ENCODE measurements at places on chromosomes 7 and 10.

DNA sequence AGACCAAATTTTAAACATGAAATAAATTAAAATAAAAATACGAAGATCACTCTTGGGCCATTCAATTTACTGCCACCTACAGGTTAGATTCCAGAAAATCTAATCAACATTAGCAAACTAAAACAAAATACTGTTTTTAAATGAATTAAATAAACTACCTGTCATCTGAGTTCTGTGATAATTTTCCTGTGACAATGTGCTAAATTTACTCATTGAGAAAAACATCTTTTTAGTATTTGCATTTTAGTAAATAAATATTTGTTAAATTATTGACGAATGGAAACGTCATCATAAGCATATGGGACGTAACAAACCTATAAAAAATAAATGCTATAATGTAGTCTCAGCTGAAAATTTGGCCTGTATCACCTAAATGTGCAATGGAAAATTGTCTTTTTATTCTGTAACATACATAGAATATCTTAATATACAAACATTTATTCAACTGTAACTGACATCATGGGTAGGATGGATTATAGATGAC is 72.1 kb downstream of the ITGB8 start:
- H3K4me1 ChIP-seq = no peaks in the 10 kb centered on the region
- no peaks in the 10 kb centered on the region for H3K27me3 ChIP-seq
- H3K4me3 ChIP-seq = no peak overlapping the region
- no peaks in the 10 kb centered on the region for H3K36me3 ChIP-seq
- DNase-seq = no peak

- H3K27me3 ChIP-seq = no peaks in the 10 kb centered on the region
- no peak for DNase-seq
- H3K4me1 ChIP-seq = no peaks in the 10 kb centered on the region
- H3K4me3 ChIP-seq = no peak overlapping the region
- H3K27ac ChIP-seq = no peak overlapping the region
- no peaks in the 10 kb centered on the region for H3K36me3 ChIP-seq
Measured at GRCh38 chr10:33211106-33211878, 123.2 kb downstream of the NRP1 start.

GRCh38 chr10:49585387-49585786 is 24.7 kb upstream of the SLC18A3 start:
- DNase-seq = no peak
- no peak overlapping the region for H3K4me3 ChIP-seq
- H3K4me1 ChIP-seq = no peaks in the 10 kb centered on the region
- H3K36me3 ChIP-seq = no peaks in the 10 kb centered on the region

DNA sequence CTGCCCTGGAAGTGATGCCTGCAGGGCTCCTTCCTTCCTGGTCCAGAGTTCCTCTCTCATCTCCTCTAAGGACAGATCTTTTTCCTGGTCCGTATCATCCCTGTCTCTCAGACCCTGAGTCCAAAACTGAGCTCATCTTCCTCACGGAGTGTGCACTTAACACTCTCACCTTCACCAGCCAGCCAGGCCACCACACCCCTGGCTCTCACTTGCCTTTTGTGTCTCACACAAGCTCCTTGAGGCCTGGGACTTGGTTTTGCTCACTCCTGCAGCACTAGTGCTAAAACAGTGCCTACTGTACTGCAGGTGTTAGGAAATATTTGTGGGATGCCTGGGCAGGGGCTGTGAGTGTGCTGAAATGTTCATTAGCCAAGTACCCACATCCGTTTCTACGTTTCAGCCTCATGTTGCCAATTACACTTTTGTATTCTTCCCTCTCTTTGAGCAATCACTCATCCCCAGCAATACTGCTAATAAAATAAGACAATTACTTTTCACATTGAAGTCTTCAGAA is 21.4 kb upstream of the PARP12 start:
- H3K36me3 ChIP-seq = no peaks in the 10 kb centered on the region
- no peaks in the 10 kb centered on the region for H3K27me3 ChIP-seq
- no peak overlapping the region for H3K27ac ChIP-seq
- no peaks in the 10 kb centered on the region for H3K4me1 ChIP-seq

- no peaks in the 10 kb centered on the region for H3K27me3 ChIP-seq
- H3K4me1 ChIP-seq = no peaks in the 10 kb centered on the region
- H3K27ac ChIP-seq = no peak overlapping the region
- DNase-seq = no peak
- no peak overlapping the region for H3K4me3 ChIP-seq
Measured at GRCh38 chr7:98841179-98841997, 28.4 kb downstream of the TMEM130 start.

DNA sequence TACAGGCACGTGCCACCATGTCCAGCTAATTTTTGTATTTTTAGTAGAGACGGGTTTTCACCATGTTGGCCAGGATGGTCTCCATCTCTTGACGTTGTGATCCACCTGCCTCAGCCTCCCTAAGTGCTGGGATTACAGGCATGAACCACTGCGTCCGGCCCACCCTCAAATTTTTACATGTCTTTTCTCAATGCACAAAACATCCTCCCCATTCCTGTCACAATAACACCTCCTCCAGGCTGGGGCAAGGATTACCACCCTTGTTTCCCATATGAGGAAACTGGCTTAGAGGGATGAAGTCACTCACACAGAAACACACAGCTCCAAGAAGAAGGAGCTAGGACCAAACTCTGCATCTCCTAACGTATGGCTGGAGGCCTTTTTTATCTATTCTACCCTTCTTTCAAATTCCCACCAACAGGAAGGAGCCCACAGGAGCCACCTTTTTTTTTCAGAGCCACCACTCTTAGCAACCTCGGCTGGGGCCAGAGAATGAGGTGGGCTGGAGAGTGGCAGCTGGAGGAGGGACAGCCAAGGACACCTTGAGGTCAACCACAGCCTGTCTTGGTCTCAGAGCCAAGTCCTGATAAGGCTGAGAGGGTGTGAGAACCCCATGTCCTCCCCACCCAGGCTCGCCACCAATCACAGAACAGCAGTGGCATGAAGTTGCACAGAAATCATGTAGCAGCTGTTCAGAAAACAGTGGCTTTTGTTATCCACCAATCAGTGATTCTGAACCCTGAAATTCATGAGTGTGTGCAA is 113.1 kb upstream of the PDLIM1 start:
- H3K27me3 ChIP-seq = no peaks in the 10 kb centered on the region
- no peaks in the 10 kb centered on the region for H3K36me3 ChIP-seq
- H3K27ac ChIP-seq = no peak overlapping the region
- DNase-seq = no peak

GRCh38 chr7:7176406-7177043 is 5.8 kb upstream of the C1GALT1 start:
- no peak overlapping the region for H3K4me3 ChIP-seq
- DNase-seq = no peak
- H3K4me1 ChIP-seq = peaks cover 4% of the 10 kb centered on the region
- no peak overlapping the region for H3K27ac ChIP-seq
- H3K36me3 ChIP-seq = no peaks in the 10 kb centered on the region

GRCh38 chr10:10687751-10688150 is 329.9 kb upstream of the CELF2 start:
- no peaks in the 10 kb centered on the region for H3K36me3 ChIP-seq
- DNase-seq = no peak
- H3K27me3 ChIP-seq = no peaks in the 10 kb centered on the region
- H3K4me3 ChIP-seq = no peak overlapping the region

GRCh38 chr7:13132314-13132713 is 444.9 kb downstream of the ARL4A start:
- no peaks in the 10 kb centered on the region for H3K4me1 ChIP-seq
- no peaks in the 10 kb centered on the region for H3K36me3 ChIP-seq
- no peaks in the 10 kb centered on the region for H3K27me3 ChIP-seq
- H3K27ac ChIP-seq = no peak overlapping the region

DNA sequence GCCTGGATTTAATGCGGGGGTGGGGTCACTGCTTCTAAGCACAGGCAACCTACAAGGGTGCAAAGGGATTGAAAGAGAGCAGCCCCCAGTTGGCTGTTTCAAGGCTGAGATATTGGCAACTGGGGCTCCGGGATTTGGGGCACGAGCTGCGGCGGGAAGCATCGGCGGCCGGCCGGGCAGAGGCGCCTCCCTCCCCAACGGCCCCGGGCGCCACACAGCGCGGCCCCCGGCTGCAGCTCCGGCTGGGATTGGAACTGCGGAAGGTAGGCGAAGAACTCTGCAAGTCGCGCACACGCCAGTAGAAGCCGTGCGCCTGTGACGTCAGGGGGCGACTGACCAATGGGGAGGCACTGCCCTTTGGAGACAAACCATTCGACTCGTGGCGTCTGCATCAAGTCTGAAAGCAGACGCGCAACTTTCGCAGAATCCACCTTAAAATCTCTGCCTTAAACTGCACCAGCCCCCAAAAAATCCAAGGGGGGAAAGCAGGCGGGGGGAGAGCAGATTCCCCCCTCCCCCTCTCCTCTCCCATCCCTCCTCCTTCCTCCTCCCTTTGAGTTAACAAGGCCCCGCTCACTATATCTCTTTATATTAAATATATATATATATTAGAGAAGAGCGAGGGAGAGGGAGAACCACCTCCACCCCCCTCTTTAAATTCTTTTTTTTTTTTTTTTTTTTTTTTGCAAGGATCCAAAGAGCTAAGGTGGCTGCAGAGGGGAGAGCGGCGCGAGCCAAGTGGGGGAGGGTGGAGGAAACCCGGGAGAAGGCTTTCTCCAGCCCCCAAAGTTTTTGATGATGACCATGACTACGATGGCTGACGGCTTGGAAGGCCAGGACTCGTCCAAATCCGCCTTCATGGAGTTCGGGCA is at the start of gene DLX6:
DLX6 (plus strand) TSS at position 371 of the 872 bp plus-strand sequence; CDS start at position 796, 425 bp downstream.
- H3K27ac ChIP-seq = no peak within 1 kb of the TSS
- H3K4me1 ChIP-seq = peaks cover 5% of the 10 kb centered on the region
- DNase-seq = no peak
- H3K27me3 ChIP-seq = peaks cover 73% of the 10 kb centered on the region
- H3K36me3 ChIP-seq = no peaks in the 10 kb centered on the region

DNA sequence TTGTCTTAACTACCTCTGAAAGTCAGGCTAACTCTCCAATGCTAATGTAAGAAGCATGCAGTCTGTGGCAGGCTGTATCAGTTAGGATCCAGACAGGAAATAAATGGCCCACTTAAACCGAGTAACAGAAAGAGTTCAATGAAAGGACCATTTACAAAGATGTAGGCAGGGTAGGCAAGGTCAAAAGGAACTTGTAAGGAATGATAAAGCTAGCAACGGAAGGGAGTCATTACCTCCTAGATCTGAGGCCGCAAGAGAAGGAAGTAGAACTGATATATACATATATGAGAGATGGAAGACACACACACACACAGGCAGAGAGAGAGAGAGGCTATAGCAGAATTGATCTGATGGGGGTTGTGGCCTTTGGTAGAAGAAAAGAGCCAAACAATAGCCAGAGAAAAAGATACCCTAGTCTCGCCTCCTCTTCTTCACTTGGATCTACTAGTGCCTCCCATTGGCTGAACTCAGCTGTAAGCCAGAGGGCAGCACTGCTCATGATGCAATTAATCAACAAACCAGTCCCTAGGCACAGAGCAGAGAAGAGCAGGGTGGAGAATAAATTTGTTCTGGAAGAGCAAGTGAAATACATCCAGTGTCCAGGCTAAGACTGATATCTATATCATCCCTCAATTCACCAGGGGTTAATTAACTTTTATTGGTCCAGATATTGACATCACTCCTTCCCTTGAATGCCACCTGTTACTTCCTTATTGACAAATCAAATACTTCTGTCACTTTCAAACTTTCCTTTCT is 91.2 kb downstream of the LSMEM1 start:
- no peak for DNase-seq
- no peak overlapping the region for H3K4me3 ChIP-seq
- no peaks in the 10 kb centered on the region for H3K36me3 ChIP-seq
- H3K27ac ChIP-seq = no peak overlapping the region
- no peaks in the 10 kb centered on the region for H3K27me3 ChIP-seq

GRCh38 chr7:112213735-112214134 is 7.2 kb downstream of the ZNF277 start:
- no peak overlapping the region for H3K27ac ChIP-seq
- H3K36me3 ChIP-seq = no peaks in the 10 kb centered on the region
- H3K27me3 ChIP-seq = no peaks in the 10 kb centered on the region
- H3K4me3 ChIP-seq = no peak overlapping the region
- no peak for DNase-seq
- no peaks in the 10 kb centered on the region for H3K4me1 ChIP-seq

- no peak for DNase-seq
- H3K4me1 ChIP-seq = no peaks in the 10 kb centered on the region
- H3K36me3 ChIP-seq = no peaks in the 10 kb centered on the region
- H3K27me3 ChIP-seq = peaks cover 7% of the 10 kb centered on the region
Measured at GRCh38 chr7:65509368-65510186, 135.9 kb downstream of the ZNF92 start.

DNA sequence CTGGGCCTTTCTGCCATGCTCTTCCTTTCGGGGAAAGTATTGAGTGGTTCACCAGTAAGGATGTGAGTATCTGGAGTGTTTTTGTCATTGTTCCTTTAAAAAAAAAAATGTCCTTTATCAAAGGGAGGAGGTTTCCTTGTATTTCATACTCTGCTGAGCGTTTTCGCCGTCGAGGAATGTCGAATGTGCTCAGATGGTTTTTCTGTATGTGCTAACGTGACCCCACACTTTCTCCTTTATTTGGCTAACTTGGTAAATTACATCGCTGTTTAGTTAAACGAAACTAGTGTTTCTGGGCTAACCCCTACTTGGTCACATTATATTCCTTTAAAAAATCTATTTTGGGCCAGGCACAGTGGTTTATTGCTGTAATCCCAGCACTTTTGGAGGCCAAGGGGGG is 45.9 kb downstream of the INPP5A start:
- H3K4me3 ChIP-seq = no peak overlapping the region
- no peaks in the 10 kb centered on the region for H3K36me3 ChIP-seq
- no peaks in the 10 kb centered on the region for H3K27me3 ChIP-seq
- DNase-seq = no peak
- no peak overlapping the region for H3K27ac ChIP-seq
- no peaks in the 10 kb centered on the region for H3K4me1 ChIP-seq

DNA sequence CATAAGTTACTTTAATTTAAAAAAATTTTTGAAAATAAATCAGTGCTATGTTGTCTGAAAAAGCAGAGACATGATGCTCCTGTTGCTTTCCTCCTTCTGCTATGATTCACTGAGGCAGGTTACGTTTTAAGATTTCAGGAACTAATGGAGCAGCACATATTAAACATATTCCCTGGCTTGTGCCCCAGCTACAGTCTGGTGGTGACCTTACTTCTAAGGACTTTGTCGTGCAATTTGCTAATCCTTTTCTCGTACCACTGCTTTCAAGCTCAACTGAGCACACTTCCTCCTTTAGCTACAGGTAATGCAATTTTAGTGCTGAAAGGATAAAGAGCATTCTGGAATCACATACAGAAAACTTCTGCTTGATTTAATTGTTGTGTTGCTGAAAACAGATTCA is 16.2 kb upstream of the PRR15 start:
- H3K4me1 ChIP-seq = peaks cover 2% of the 10 kb centered on the region
- H3K36me3 ChIP-seq = no peaks in the 10 kb centered on the region

DNA sequence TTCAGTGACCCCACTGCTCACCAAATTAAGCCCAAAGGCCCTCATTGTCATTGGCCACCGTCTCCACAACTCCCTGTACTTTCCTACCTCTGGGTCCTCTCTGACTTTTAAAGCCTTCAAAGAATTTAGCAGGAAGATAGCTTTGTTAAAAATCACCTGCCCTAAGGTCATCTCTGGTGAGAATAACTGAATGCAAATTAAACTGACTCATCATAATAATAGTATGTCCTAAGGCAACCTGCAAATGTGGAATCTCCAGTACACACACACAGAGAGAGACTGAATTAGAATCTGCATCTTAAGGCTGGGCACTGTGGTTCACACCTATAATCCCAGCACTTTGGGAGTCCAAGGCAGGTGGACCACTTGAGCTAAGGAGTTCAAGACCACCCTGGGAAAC is 24.1 kb downstream of the OAT start:
- peaks cover 2% of the 10 kb centered on the region for H3K4me1 ChIP-seq
- H3K27ac ChIP-seq = no peak overlapping the region
- no peaks in the 10 kb centered on the region for H3K36me3 ChIP-seq
- no peak overlapping the region for H3K4me3 ChIP-seq
- no peaks in the 10 kb centered on the region for H3K27me3 ChIP-seq
- no peak for DNase-seq
